ENCODE measurements at places on chromosomes 16 and 17.

GRCh38 chr16:22635357-22635761 is 124.7 kb downstream of the NPIPB5 start:
- no peak for DNase-seq

- DNase-seq, result no peak
These were observed 11.0 kb upstream of the CCR7 start for GRCh38 chr17:40576113-40576740.

DNA sequence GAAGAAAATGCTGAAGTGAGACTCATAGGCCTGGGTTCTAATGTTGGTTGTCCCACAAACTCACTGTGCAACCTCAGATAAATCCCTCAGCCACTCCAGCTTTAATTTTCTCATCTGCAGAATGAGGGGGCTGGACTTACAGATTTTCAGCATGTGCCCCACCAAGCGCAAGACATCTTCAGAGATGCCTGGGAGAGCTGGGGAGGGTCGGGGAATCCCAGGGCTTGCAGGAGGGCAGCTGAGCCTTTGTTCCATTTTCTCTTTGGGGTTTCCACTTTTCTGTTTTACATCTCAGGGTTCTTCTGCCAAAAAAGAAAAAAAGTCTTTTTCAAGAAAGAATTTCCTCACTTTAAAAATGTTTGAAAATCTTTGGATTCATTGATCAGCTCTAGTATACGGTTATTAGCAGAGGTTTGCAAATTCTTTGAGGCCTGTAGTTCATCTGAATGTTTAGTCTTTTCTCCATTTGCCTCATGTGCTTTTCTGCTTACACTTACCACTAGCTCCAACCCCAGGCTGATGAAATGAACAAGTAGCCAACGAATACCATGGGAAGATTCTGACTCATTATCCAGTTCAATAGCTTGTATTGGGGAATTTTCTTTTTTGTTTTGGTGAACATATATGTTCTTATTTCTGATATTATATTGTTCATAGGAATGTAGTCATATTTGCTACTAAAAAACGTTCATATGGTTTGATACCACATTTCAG is 56.4 kb downstream of the CHD9 start:
- DNase-seq, result no peak

- DNase-seq, result no peak
These were observed 110.3 kb downstream of the C16orf95 start for GRCh38 chr16:87206646-87207451.

Measured in stimulated activated CD4-positive, alpha-beta T cell treated with anti-CD3 and anti-CD28 coated beads, Interleukin-1b, Interleukin-23, amount 100 ng/mL, for 1 hour (primary cell).